ENCODE measurements at places on chromosomes 16 and 17.
A peak's percentile ranks its signal among the peaks of the same experiment; 100 is the strongest.

GRCh38 chr16:1825864-1826690 is 548 bp downstream of the HAGH start:
- no peak for DNase-seq

DNA sequence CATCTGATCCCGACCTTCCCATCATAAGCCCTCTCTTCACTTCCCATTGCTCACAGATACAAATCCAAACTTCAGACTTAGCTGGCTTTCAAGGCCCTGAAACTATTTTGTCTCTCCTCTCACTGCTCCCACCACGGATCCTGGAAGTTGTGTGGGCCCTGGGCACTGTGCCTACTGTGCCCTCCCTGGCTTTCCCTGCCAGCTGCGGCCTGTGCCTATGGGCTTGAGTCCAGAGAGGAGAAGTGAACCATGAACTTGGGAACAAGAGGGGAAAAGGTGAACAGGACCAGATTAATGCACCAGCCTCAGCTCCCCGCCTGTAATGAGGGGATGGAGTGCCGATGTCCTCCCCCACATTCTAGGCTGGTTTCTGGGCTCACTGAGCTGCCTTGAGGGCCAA is 18.9 kb upstream of the KCNJ12 start:
- no peak for DNase-seq

DNA sequence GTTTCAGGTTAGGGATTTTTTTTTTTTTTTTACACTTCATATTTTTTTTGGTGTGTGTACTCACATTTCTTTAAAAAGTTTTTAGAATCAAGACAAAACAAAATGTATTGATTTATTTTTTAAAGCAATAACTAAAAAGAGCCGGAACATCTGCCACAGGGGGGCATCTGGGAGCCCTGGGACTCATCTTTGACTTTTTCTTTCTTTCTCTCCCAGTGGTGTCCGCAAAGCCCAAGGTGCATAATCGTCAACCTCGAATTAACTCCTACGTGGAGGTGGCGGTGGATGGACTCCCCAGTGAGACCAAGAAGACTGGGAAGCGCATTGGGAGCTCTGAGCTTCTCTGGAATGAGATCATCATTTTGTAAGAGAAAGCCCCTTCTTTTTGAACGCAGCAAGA is 36.3 kb downstream of the WWP2 start:
- DNase-seq: peak; percentile 14

DNA sequence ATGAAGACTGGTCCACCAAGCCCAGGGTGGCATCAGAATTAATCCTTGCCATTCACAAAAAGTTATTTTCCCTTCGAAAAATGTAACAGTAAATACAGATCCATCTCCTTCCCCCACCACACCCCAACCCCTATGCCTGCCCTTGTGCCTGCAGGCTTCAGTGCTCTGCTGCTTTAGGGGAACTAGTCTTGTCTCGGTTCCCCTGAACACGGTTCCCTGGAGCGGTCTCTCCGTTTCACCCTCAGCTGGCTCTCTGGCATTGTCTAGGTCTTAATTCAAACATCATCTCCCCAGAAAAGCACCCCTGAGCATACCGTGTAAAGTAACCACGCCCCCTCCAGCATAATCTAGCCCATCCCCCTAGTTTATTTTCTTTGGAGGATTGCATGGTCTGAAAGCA is 25.8 kb downstream of the EMP2 start:
- no peak for DNase-seq

- no peak for DNase-seq
Observed at GRCh38 chr16:52068447-52069074, 478.4 kb downstream of the TOX3 start.

DNA sequence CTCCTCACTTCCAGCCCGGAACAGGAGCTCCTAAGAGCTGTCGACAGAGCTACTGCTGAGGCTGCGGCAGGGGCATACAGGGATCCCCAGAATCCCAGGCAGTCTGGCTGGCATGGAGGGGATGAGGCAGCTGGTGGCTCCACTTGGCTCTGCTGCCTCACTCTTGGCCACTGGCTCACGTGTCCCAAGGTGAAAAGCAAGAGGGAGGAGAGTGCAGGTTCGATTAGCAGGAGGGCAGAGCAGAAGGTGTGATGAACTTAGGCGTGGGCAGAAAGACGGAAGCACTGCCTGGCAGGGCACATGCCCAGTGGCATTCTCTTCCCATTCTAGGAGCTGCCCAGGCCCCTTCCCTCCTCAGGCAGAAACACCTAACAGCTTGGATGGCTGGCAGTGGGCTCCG is 11.3 kb upstream of the TBX21 start:
- DNase-seq: no peak

DNA sequence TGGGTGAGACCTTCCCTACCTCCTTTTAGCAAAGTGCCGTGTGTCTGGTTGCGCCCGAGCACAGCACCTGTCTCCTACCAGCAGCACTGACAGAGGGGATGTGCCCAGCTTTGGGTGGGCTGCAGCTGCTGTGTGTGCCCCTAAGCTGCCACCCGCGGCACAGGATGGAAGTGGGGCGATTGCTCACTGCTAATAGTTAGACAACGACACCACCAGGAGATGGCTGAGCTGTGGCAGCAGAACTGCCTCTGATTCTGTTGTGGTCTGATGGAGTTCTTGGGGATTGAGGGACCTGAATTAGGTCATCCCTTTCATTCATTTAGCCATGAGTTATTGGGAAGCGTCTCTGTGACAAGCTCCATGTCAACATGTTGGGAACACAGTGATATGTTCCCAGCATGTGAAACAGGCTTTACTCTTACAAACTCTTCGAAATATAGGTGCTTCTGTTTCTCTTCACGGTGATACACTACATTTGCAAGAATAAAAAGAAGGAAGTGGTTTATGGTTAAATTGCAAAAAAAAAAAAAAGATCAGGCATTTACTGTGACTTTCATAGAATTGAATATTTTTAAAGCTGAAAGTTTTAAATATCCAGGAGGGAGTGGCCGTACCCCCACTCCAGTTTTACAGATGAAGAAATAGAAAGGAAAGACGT is 184.4 kb downstream of the MAF start:
- DNase-seq: no peak

DNA sequence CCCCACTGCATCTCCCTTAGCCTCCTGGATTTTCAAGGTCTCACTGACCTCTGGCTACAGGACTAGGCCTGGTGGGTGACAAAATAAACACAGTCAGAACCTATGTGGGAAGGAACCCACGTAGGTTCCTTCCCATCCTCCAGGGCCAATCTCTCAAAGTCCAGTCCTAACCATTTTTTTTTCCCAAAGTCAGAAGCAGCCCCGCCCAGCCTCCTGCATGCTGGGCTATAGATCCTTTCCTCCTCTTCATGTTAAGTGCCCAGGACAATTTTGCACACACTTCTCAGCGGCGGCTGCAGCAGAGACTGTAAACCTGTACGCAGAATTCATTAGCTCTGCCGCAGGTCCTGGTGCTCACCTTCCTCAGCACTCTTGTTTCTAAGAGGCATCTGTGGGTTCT is 285.8 kb downstream of the NPIPA8 start:
- no peak for DNase-seq

DNA sequence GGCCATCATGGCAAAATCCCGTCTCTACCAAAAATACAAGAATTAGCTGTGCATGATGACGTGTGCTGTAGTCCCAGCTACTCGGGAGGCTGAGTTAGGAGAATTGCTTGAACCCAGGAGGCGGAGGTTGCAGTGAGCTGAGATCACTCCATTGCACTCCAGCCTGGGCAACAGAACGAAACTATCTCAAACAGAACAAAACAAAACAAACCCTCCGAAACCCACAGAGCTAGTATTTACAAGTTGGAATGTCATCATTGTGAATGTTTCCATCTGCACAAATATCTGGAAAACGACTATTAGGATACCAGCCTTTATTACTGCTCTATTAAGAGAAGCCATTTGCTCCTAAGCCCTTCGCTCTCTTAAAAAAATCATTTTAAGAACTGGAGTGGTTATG is 26.0 kb downstream of the SMARCE1 start:
- DNase-seq: no peak

DNA sequence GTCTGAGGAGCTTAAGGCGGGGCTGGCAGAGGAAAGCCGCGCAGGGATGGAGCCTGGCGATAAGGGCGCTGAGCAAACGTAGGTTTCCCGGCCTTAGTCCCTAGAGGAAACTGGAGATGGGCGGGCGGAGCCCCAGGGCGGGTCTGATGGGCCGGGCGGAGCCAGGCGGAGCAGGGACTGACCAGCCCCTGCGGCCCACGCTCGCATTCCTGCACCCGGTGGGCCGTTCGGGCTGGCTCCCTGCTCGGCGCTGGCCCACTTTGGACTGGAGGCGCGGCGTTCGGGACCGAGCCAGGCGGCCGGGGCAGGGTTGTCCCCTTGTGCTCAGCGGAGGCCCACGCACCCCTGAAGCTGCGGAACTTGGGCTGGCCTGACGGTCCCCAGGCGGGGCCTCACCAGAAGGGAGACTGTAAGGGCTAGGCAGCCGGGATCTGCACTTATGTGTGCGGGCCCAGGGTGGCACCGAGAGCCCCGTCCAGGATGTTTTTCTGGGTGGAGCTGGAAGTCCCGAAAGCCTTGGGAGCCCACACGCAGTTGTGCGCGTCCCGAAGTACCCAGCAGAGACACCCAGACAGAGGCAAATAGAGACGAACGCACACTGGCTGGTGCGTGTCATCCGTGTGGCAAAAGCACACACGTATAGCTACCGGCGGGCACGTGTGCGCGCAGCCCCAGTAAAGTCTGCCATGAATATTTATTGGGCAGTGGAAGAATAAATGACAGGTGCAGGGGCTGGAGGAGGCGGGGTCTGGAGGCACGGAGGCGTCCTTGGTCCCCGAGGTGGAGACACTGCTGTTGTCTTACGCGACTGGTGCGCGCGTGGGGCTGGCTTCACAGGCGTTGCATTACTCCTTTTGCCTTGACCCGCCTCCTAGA is 1.4 kb downstream of the PYDC1 start:
- peak; percentile 33 for DNase-seq

DNA sequence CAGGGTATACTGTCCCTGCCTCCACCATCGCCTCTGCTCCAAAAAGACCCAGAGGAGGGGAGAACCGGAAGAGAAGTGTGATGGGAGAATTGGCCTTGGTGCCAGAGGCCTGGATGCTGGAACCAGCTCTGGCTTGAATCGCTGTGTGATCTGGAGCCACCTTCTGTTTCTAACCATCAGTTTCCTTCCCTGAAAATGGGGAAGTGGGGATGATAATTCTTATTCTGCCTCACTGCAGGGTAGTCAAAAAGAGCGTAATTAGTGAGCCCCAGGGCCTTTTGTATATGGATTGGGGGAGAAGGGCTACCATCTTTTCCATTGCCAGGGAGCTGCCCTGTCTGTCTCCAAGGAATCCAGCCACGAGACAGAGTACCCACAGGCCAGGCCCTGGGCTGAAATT is 52.2 kb downstream of the CCT6B start:
- no peak for DNase-seq

DNA sequence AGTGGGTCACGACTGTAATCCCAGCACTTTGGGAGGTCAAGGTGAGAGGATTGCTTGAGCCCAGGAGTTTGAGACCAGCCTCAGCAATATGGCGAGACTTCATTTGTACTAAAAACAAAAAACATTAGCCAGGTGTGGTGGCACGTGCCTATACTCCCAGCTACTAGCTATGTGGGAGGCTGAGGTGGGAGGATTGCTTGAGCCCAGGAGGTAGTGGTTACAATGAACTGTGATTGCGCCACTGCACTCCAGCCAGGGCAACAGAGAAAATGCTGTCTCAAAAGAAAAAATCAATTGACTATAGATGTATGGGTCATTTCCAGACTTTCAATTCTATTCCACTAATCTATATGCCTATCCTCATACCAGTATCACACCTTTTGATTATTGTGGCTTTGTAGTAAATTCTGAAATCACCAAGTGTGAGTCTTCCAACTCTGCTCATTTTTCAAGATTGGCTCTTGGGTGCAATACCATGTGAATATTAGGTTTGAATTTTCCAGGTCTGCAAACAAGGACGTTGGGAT is 27.2 kb upstream of the CEP20 start:
- DNase-seq: no peak

DNA sequence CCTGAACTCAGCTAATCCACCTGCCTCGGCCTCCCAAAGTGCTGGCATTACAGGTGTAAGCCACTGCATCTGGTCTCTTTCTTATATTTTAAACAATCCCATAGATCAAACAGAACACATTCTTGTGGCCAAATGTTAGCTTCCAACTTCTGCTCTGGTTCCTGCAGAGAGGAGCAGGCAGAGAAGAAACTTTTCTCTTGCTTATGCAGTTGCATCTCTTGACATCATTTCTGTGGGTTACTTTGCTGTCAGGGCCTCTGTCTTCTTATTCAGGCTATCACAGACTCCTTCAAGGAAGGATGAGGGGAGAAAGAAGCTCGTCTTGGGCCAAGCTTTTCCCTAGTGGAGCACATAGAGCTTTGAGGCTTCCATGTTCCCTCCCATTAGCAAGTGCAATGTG is 7.8 kb downstream of the HSD17B2 start:
- no peak for DNase-seq

- DNase-seq: no peak
Observed at GRCh38 chr16:58440131-58440530, 47.9 kb downstream of the GINS3 start.

DNA sequence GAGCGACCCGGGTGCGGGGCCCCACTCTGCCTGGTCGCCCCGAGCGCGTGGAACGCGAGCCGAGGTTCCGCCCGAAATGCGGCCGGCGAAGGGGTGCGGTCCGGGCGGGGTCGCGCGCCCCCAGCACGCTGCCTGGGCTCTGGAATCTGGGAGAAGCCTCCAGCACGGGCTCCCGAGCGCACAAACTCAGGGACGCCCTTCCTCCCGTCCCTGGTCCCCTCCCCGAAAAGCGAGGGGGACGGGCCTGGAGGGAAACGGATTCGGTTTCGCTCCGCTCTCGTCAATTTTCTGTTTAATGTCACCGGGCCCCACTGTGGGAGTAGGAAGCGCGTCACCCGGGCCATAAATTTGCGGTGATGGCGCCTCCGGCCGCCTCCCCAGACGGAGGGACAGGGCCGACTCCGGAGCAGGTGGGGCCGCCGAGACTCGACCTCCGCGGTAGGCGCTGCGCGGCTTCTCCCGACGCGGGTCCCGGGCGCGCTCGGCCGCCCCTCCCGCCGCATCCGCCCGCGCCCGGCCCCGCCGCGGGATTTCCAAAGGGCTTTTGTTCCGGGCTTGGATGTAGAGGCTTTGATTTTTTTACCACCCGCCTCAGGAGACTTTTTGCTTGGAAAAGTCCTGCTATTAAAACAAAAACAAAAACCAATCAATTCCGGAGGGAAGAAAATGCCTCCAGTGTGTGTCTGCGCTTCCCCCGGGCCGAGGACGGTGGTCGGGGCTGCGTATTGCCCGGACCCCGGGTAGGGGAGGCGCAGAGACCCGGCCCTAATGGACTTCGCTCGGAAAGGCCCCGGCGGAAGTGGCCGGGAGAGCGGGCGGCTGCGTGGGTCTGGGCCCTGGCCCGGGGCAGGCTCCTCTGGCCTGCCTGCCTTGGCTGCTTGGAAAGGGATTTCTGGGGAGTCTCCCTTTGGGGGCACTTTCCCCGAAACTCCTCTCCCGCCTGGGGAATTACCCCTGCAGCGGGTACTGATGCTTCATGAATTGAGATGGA is 7.9 kb upstream of the BAHCC1 start:
- DNase-seq: peak; percentile 75
